ENCODE measurements at places on chromosomes 4 and X. TPM values are rescaled to one million over a fixed set of nuclear protein-coding genes. Genes with fewer than 3 reads are reported as not detected.

The KIF4A gene
- 17.8 TPM for total RNA-seq

The REST gene
- 32.5 TPM for total RNA-seq

The STAP1 gene
- not detected for total RNA-seq

The GUF1 gene
- total RNA-seq: 11.8 TPM

The HDAC8 gene
- 30.8 TPM for total RNA-seq

The MAGEE1 gene
- 0.85 TPM for total RNA-seq

The ADH6 gene
- total RNA-seq: not detected

The SYNPO2 gene
- 0.85 TPM for total RNA-seq

The HMGB3 gene
- 35.4 TPM for total RNA-seq

The HSD17B13 gene
- total RNA-seq: not detected

The HHIP gene
- 260 TPM for total RNA-seq

The HAND2 gene
- total RNA-seq: 1.7 TPM

The RHOXF1 gene
- not detected for total RNA-seq

The TLR3 gene
- total RNA-seq: 0.72 TPM

The TCEAL7 gene
- total RNA-seq: 0.72 TPM

The INTS6L gene
- 2.9 TPM for total RNA-seq

The LRIT3 gene
- 0.09 TPM for total RNA-seq

The PDHA1 gene
- total RNA-seq: 124 TPM

The AFF2 gene
- 0.09 TPM for total RNA-seq

The STATH gene
- not detected for total RNA-seq

The KLHL4 gene
- 32.0 TPM for total RNA-seq

The ZMAT1 gene
- total RNA-seq: 2.2 TPM

The SORBS2 gene
- total RNA-seq: 27.5 TPM

The SLITRK4 gene
- total RNA-seq: 3.6 TPM

The BANK1 gene
- under 0.01 TPM for total RNA-seq

The ESX1 gene
- total RNA-seq: not detected

The IL13RA1 gene
- total RNA-seq: 32.7 TPM

The CFAP47 gene
- total RNA-seq: not detected

The HSFX2 gene
- total RNA-seq: 0.18 TPM

The MRPS18C gene
- 34.3 TPM for total RNA-seq

The FTSJ1 gene
- 42.6 TPM for total RNA-seq

Measured in endothelial cell of coronary artery (primary cell).